ENCODE measurements at places on chromosomes 6 and 20.

GRCh38 chr6:68649669-68650068, 14.6 kb downstream of the ADGRB3 start:
- no peak for DNase-seq

DNA sequence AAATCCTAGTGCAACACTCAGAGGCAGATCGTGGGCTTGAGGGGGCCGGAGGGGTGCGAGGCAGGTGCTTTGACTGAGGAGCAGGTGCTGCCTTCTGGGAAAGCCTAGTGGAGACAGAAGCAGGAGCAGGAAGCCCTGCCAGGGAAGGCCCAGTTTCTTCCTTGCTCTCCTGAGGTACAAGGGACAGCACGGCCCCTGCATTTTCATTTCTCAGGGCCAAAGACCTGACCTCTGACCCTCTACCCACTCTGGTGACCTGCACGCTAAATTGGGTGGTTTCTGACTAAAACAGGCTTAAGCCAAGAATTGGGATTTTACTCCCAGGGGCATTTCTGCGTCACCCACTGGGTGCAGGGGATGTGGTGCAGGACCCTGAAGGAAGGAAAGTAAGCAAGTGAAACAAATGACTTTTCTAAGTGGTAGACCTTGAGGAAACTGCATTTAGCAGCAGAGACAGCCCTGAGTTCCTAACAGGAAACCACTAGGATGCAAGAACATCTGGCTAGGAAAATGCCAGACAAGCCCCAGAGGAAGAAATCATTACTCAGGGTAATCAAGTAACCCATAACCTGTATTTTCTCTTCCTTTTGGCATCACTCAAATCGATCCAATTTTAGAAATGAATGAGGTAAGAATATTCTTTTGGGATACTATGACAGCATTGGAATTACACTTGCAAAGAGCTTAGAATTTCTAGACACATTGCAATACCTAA, 141.7 kb downstream of the CD164 start:
- DNase-seq: no peak

GRCh38 chr6:28643017-28643740, 117.5 kb downstream of the GPX5 start:
- DNase-seq: peak; percentile 74

- DNase-seq: no peak
These were observed 305.2 kb downstream of the ESR1 start for GRCh38 chr6:152112491-152113261.

DNA sequence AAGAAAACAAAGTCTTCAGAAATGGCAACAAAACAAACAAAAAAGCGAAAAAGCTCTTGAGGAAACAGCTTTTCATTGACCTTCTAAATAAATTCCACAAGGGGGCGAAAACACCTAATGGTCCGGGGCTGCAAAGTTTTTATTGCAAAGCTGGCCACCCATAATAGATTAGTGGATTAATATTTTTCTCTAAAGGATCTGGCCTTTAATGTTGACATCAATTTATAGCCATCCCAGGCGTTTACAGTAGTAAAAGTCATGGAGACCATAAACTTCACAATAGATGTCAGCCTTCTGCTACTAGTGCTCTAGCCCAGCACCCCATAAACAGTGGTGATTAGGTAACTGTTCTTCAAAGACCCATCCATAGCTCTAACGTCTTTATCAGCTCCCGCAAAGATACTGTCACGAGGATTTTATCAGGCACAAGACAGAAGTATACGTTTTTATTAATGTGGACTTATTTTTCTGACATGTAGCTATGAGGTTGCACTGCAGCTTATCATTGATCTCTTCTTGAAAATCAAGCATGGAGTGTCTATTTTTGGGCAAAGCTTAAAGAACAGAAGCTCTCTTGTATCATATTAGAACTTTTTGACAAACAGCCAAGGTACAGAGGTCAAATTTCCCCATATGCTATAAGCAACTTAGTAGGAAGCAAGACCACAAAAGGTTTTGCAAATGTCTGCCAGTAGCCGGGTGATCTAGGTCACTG, 4.7 kb downstream of the CITED2 start:
- DNase-seq: peak; percentile 59

DNA sequence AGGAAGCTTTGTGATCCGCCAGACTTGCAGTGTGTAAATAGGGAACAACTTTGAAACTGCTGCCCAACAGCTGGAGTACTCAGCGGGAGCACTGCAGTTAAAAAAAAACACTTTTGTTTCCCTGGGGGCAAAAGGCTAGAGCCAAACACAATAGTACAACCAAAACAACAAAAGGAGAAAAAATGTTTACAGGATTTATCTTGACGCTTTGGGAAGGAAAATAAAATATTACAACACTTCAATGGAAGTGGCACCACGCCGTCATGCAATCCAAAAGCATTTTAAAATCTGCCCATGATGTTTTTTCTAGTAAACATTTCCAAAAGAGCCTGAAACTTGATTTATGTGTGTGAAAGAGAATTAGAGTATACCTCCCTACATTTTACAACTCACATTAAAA, 26.0 kb downstream of the PTPRK start:
- no peak for DNase-seq

DNA sequence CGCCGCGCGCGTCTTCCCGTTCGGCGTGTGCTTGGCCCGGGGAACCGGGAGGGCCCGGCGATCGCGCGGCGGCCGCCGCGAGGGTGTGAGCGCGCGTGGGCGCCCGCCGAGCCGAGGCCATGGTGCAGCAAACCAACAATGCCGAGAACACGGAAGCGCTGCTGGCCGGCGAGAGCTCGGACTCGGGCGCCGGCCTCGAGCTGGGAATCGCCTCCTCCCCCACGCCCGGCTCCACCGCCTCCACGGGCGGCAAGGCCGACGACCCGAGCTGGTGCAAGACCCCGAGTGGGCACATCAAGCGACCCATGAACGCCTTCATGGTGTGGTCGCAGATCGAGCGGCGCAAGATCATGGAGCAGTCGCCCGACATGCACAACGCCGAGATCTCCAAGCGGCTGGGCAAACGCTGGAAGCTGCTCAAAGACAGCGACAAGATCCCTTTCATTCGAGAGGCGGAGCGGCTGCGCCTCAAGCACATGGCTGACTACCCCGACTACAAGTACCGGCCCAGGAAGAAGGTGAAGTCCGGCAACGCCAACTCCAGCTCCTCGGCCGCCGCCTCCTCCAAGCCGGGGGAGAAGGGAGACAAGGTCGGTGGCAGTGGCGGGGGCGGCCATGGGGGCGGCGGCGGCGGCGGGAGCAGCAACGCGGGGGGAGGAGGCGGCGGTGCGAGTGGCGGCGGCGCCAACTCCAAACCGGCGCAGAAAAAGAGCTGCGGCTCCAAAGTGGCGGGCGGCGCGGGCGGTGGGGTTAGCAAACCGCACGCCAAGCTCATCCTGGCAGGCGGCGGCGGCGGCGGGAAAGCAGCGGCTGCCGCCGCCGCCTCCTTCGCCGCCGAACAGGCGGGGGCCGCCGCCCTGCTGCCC, 1.1 kb downstream of the SOX4 start:
- DNase-seq: peak; percentile 69

GRCh38 chr20:12331236-12331635, 413.5 kb downstream of the BTBD3 start:
- no peak for DNase-seq

DNA sequence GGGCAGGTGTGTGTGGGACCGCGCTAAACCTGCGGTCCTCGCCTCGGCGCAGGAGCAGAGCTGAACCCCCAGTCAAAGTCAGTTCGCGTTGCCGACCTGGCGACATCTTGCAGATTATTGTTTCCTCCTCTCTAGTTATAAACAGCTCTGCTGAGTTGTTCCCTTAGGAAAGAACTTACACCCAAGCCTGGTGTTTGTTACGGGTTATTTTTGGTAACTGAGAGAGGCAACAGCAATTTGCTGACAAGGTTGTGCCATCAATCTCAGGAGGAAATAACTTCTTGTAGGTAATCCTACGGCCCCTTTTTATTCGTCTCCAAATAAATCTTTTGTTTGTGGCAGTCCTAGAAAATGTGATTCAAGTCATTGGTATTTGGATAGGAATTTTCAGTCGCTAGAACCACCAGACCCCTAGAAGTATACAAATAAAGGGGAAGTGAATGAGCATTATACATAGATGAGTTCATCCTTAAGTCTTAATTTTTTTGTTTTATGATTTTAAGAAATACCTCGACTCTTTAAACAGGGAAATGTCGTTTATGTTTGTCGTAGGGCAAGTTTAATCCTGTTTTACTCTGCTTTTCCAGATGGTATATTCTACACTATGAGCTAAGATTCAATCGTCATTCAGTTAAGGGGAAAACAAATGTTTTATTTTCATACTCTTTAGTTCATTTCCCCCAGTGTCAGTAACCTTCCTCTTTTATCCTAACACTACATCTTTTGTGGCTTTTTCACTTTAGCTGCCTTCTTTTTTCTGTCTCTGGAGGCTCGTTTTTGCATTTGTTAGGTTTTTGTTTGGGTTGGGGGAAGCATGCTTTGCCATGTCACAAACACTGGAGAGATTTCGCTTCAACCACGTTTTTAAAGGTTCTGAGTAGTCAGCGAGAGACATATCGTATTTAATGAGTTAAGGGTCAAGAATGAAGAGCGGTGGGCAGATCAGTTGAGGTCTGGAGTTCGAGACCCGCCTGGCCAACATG, 1.2 kb downstream of the PM20D2 start:
- peak; percentile 31 for DNase-seq

DNA sequence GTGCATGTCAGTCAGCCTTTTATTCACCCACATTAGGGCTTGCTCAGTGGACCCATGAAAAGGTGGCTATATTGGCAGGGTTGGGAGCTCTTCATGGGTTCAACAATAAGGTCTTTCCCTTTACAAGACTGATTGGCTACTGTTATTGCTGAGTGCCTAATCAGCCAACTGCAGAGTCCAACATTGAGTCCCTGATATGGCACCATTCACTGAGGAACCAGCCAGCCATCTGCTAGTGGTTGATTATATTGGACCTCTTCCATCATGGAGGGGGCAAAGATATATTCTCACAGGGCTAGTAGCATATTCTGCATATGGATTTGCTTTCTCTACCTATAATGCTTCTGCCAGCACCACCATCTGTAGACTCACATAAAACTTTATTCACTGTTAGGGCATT, 69.9 kb downstream of the CDKAL1 start:
- no peak for DNase-seq

- DNase-seq: no peak
These were observed 487.0 kb downstream of the CD109 start for GRCh38 chr6:74182992-74183391.

- no peak for DNase-seq
These were observed 369.9 kb downstream of the TAF4 start for GRCh38 chr20:61695741-61696140.

DNA sequence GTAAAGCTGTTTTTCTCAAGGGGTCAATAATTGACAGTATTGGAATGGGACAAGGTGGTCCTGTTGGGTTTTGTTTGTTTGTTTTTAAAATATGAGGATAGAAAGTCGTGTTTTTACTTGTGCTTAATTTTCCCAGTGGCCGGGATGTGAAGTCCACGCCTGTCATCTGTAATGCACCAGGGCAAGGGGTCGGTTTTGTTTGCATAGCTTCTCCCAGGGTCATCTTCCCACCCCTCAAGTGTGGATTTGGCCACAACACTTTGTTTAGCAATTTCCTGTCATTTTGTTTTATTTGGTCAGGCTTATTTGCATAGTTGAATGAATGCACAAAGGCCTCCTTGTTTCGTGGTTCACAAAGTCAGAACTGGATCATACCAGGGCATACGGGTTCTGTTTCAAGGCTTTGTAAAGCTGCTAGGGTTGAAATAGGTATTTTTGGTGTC, 29.8 kb downstream of the SYNJ2 start:
- peak; percentile 36 for DNase-seq

DNA sequence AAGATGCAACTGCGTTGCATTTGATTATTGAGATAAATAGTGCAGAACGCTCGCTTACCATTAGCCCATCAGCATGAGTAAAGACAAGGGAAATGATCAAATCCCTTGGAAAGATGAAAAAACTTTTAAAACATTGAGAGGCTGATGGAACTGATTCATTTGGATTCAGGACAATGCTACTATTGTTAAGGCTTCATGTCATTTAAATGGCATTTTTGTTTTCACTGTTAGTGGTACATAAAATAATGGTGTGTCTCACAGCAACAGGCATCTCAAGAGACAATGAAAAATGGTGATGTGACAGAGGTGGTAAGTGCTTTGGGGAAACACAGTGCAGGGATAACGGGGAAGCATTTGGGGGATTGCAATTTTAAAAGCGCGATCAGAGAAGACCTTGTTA, 159.7 kb upstream of the KCNG1 start:
- DNase-seq: peak; percentile 6

GRCh38 chr6:118377711-118378414, 170.2 kb upstream of the PLN start:
- no peak for DNase-seq

- DNase-seq: no peak
These were observed 469.5 kb downstream of the QKI start for GRCh38 chr6:163883984-163884383.

GRCh38 chr6:3766214-3766613, 14.7 kb upstream of the PXDC1 start:
- peak; percentile 84 for DNase-seq

DNA sequence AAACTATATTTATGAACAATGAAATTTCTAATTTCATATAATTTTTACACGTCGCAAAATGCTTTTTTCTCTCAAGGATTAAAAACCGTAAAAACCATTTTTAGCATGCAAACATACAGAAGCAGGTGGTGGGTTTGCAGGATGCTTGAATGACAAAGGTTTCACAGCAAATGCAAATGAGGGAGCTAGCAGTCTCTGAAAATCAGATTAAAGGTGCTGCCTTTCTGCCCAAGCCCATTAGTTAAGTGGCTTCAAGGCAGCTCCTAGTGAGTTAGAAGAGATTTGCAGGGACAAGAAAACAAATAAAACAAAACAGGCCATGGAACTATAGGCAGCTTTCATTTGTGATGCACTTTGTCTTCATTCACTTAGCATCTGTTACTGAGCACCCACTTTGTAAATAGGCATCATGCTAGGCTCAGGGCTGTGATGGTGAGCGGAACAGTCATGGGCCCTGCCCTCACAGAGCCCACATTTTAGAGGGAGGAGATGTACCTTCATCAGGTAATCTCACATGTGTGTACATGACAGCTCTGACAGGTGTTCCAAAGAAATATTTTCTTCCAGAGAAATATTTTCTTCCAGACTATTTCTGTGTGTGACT, 29.5 kb downstream of the NAPB start:
- DNase-seq: no peak

DNA sequence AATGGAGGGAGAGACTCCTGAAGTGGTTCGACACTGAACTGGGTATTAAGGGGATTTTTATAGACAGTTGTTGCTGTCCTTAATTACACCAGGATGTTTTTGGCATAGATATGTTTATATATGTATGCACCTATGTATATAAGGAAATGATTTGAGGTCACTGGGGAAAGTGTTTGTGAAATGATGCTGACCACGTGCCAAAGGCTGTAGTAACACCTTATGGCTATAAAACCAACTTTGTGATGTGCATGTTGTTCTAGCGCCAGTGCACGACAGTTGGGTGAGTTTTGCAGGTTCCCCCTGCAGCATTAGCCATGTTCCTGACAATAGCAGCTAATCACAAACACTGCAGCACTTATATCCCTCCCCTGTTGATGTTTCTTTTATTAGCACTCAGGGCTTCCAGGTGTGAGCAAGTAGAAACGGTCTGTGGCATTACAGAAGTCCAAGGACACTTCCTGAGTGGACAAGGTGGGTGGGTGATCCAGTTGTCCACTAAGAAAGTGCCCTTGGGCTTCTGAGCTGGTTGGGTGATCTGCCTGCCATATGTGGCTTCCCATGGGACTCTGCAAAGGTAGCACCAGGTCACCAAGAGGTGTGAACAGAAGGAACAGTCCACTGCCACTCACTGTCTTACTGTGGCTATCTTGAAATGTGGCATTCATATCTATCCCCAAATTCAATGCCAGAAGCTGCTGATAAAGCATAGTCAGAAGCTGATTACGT, 63.0 kb upstream of the RBM24 start:
- no peak for DNase-seq

- DNase-seq: no peak
These were observed 48.6 kb downstream of the SLX4IP start for GRCh38 chr20:10483691-10484090.

GRCh38 chr6:379410-380181, 12.0 kb upstream of the IRF4 start:
- DNase-seq: no peak

All from RPMI7951 (cell line).